ENCODE measurements at places on chromosomes 2 and 18. TPM values are rescaled to one million over a fixed set of nuclear protein-coding genes. Genes with fewer than 3 reads are reported as not detected.

The CCDC85A gene
- not detected for total RNA-seq

The MALL gene
- total RNA-seq, result 1.6 TPM

The RAB6C gene
- total RNA-seq, result not detected

The UGT1A3 gene
- total RNA-seq, result not detected

The GFPT1 gene
- 33.1 TPM for total RNA-seq

The SRD5A2 gene
- total RNA-seq, result not detected

The COL4A4 gene
- 0.91 TPM for total RNA-seq

The AMER3 gene
- not detected for total RNA-seq

The E2F6 gene
- 11.2 TPM for total RNA-seq

The FAM110C gene
- 0.16 TPM for total RNA-seq

The COL4A3 gene
- 0.48 TPM for total RNA-seq

The TSPYL6 gene
- not detected for total RNA-seq

The SAG gene
- not detected for total RNA-seq

The POTEC gene
- not detected for total RNA-seq

The DSG1 gene
- not detected for total RNA-seq

The SLC4A5 gene
- 0.48 TPM for total RNA-seq

The CTIF gene
- total RNA-seq, result 14.9 TPM

The LYPD6B gene
- 0.13 TPM for total RNA-seq

The PELI1 gene
- total RNA-seq, result 5.6 TPM

The OBSL1 gene
- total RNA-seq, result 93.4 TPM
